ENCODE measurements at places on chromosomes 4 and X.

DNA sequence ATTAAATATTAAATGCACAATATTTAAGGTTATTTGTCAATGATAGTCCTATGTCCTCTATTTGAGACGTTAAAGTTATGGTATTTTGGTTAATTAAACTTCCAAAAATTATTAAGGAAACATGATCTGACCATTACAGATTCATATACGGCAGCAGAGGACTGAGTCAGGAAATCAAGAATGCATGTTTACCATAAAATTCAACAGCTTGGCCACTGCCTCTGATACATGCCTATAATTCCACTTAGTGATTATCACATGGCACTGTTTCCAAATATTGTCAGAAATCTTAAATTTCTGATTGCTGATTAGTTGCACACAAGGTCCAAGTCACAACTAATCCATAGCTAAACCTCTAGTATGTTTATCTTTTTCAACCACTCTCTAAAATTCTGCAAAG, 232.2 kb upstream of the UGT8 start:
- no peak for DNase-seq

GRCh38 chrX:48482526-48482925, 6.5 kb downstream of the FTSJ1 start:
- DNase-seq: no peak

GRCh38 chr4:181711387-181711786, 531.8 kb upstream of the TENM3 start:
- DNase-seq: no peak

GRCh38 chr4:4672402-4672801, 130.6 kb upstream of the STX18 start:
- DNase-seq: no peak

DNA sequence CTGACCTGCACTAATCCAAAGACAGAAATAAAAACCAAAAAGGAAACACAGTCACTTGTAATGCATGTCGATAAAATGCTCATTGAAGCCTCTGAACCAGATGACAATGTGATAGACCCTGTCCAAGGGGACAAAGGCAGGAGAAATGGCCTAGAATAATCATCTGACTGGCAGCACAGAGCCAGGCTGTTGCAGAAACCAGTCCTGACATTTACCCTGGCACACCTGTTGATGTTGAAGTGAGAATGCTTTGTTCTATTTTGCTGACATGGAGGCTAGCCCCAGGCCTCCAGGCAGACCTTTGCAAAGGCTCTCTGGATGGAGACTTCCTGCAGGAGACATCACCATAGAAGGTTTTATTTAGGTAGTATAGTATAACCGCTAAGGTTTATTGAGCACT, 41.0 kb downstream of the TFDP3 start:
- no peak for DNase-seq

- DNase-seq: no peak
Measured at GRCh38 chr4:139007640-139008039, 7.9 kb upstream of the NOCT start.

DNA sequence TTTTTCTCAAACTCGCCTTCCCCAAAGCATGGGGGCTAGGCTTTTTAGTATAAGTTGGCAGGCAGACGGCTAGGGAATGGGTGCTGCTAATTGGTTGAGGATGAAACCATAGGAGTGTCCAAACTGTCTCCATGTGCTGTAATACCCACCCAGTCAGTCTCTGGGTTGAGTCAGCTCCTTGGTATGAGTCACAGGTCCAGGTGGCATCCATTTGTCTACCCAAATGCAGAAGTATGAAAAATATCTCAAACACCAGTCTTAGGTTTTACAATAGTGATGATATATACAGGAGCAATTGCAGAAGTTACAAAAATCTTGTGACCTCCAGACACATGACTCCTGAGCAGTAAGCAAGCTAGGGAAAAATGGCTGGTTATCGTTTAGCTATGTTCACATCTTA, 27.4 kb upstream of the CCSER1 start:
- no peak for DNase-seq

DNA sequence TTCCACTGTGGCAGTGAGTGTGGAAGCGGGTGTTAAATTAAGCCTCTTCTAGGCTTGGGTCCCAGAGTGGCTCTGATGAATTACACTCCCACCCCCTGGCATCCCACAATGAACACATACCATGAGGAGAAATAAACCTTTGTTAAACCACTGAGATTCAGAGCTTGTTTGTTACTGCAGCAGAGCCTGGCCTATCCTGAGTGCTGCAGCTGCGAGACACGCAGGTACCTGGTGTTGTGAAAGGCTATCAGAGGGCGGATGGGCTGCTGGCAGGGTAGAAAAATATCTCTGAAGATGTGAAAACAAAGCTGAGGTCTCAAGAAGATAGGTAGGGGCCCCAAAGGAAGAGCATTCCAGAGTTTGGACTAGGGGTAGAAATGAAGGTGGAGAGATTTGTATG, 138.4 kb upstream of the STX18 start:
- no peak for DNase-seq

DNA sequence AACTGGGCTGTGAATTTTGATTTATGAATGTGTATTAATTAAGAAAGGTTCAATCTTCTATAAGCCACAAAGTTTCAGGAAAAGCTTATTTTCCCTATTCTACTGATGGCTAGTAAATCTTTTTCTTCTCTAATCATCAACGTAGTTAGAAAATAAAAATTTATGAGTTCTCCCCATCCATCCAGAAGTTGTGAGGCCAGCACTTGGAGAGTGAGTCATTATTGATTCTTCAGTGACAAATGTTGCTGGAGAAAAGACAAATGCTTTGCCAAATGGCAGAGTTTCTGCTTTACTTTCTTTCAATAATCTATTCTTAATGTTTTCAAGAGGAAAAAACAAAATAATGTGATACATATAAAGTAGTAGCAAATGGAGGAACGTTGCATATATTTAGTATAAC, 11.3 kb upstream of the GRXCR1 start:
- DNase-seq: no peak

DNA sequence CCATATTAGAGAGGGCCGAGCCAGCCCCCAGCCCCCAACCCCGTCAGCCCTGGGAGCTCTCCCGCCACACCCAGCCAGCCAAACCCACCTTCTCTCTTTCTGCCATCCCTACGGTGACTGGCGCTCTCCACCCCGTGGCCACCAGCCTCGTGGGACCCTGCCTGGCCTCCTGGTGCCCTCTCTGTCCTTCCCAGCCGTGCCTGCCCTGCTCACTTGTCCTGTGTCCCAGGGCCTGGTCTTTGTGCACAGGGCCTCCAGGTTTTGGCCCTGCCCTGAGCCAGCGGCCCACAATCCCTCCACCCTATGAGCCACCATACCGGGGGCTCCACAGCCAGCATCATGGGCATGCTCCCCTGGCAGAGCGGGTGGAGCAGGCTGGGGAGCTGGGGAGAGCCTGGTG, 77.4 kb downstream of the ABLIM2 start:
- no peak for DNase-seq

DNA sequence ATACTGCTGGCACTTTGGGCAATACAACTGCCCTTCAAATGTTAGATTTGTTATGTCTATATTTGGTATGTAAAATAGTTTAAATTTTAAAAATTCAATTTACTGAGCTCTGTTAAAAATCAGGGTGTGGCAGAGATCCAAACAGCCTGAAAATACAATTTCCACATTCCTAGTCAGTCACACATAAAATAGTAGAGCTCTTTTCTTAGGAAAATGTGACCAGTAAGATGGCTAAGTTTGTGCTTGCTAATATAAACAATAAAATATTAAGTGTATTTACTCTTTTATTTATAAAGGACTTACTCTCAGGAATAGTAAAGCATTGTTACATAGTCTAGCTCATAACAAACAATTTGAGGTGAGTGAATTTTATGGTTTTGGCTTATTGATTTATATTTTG, 200.2 kb downstream of the DKK2 start:
- DNase-seq: no peak

- no peak for DNase-seq
Measured at GRCh38 chr4:29619168-29619567, 1101.0 kb upstream of the PCDH7 start.

DNA sequence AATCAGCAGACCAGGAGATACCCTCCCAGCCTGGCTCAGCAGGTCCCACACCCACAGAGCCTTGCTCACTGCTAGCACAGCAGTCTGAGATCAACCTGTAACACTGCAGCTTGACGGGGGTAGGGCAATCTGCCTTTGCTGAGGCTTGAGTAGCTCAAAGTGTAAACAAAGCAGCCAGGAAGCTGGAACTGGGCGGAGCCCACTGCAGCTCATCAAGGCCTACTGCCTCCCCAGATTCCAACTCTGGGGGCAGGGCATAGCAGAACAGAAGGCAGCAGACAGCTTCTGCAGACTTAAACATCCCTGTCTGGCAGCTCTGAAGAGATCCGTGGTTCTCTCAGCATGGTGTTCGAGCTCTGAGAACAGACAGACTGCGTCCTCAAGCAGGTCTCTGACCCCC, 15.1 kb upstream of the GABRA2 start:
- DNase-seq: no peak

DNA sequence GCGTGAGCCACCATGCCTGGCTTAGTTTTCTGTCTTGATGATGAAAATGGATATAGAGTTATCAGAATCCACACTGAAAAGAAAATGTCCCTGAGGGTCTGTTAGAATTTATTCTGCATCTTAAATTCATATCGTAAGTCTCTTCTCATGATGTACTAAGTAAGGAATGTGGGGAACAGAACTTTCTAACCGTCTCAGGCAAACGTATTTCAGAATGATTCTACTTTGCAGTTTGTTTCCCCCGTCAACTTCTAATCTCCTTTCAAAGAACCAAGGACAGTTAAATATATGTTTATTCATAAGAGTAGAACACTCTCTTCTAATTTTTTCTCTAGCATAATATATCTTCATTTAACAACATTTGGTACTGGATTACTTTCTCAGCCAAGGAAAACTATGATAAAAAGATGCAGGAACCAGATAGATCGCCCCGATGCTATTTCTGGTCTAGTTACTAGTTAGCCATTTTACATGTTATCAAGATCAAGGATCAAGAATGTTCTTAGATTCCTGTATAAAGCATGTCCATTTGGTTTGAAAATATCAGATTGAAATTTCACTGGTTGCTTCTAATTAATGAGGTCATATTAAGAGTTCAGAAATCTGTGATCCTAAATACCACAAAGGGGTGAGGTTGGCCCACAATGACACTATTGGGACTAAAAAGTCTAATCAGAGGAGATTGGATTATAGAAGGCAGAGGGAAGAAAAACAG, 49.5 kb downstream of the METTL14 start:
- DNase-seq: no peak

DNA sequence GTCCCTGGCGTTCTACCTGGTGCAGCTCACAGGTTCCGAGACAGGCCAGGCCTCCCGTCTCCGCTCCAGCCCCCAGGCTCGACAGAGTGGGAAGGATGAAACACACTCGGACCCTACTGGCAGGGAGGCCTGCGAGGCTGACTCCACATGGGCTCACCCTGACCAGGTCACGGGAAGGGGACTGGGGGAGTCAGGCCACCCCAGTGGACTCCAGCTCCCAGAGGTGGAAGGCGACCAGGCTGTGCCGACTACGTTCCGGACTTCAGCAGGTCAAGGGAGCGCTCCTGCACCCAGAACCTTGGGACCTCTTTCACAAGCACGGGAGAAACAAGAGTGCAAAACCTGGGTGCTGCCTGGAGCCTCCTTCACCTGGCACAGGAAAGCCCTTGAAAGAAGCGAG, 4.6 kb upstream of the IRAK1 start:
- no peak for DNase-seq

DNA sequence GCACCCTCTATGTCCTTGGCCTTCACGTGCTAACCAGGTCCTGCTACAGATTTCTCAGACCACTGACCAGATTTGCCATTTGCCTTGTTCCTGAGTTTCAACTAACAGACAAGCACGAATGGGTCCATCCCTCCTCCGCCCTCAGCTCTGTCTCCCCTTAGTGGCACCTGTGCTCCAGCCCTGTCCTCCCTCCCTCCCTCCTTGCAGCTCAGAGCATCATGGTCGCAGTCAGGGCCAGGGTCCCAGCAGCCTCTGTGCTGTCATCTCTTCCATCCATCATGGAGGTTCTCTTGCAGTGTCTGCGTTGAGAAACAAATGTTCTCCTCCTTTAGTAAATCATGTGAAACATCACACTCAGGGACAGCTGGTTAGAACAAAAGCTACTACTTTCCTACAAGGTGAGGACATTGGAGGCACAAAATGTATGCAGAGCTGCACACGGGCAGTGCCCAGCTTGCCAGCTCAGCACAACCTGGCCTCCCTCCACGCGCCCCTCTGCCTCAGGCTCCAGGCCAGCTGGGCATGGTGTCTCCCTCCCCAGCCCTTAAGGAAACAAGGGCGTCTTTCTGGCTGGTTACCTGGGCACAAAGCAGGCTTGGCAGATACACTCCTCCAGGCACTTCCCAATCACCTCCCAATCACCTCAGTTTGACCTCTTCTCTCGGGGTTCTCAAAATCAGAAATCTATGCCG, 79.5 kb upstream of the ATP6AP2 start:
- no peak for DNase-seq

DNA sequence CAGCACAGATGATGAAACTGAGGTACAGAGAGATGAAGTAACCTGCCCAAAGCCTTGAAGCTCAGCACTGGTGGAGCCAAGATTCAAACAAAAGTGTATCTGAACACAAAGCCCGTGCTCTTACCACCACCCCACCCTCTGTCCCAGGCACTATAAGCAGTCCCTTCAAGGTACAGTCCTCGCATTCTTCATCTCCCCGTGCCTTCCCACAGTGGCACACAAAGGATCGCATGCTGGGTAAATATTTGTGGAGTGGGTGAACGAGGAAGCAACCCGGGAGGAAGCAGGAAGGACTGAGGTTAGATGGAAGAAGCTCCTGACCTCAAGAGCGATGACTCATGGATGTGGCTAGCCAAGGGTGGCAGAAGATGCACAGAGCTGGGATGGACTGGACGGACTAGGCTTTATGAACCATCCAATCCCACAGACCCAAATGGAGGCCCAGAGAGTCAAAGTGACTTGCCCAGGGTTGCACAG, 18.4 kb downstream of the IQSEC2 start:
- no peak for DNase-seq

DNA sequence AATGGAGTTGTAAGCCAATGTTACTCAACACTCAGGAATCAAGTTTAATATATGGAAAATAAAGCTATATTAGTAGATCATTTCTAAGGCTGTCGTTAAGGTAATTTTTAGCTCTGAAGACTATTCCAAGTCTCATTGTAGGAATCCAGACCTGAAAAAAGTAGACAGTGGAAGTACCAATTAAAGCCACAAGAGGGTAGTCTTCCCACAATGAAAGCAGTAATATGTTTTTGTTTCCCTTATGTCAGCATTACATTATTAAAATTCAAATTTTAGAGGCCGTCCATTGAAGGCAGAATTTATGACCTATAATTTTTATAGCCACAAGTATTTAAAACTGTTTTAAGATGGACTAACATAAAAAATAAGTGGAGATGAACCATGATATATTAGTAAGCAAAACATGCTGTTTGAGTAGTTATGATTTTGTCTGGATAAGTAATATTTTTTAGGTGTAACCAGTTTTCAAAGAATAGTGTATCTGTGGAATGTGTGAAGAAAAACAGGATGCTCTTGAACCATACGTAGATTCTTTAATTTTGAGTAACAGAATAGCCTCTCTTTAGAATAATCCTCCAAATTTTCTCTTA, 372.6 kb upstream of the TECRL start:
- DNase-seq: no peak

DNA sequence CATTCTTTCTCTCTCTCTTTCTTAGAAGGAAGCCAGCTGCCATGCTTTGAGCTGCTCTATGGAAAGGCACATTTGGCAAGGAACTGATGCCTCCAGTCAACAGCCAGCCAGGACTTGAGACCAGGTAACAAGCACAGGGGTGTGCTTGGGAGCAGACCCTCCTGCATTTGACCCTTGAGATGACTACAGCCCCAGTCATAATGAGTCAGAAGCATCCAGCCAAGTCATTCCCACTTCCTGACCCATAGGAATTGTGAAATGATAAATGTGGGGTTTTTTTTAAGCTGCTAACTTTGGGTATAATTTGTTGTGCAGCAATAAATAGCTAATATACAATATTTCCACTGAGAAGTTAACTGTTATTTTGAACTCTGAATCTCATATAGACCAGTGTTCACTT, 446.9 kb downstream of the GRXCR1 start:
- DNase-seq: no peak

Data from activated T-cell treated with anti-CD3 and anti-CD28 coated beads for 24 hours (primary cell).